Thoracic aorta (tissue), 2 donors: ENCODE measurements at places on chromosomes 13 and 19. TPM values are rescaled to one million over a fixed set of nuclear protein-coding genes. Genes with fewer than 3 reads are reported as not detected.

DNA sequence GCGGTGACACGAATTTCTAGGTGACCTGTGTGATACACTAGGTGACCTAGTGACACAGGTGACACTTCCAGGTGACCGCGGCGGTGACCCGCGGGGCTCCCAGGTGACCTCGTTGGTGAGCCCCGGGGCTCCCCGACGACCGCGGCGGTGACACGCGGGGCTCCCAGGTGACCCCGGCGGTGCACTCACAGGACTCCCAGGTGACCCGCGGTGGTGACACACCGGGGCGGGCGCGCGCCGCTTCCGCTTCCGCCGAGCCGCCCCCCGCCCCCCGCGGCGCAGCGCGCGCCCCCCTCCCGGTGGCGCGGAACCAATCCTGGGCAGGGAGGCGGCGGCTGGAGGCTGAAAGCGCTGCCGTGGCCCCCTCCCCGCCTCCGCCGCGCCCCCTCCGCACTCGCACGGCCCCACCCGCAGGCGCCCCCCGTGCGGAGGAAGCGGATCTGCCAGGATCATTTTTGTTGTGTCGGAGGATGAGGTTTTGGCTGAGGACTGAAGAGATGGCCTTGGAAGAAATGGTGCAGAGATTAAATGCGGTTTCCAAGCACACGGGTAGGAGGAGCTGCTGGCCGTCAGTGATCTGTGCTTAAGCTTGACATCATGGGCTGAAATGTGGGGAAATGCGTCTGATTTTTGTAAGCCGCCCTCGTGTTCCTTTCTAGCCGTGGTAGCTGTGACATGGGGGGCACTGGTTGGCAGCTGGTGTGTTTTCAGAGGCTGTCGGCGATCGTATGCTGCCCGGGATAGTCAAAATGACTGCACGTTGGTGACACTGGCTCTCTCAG lies at the start of gene MCF2L:
Gene MCF2L, plus strand, starts transcription at position 305 of the 782 bp plus-strand sequence. Its CDS starts 166 bp downstream, at position 471.
- DNase-seq: no peak
- peaks cover 19% of the 10 kb centered on the region for H3K4me1 ChIP-seq
- peaks cover 8% of the 10 kb centered on the region for H3K27me3 ChIP-seq
- H3K27ac ChIP-seq: no peak within 1 kb of the TSS

The PSG7 gene
- total RNA-seq: not detected

DNA sequence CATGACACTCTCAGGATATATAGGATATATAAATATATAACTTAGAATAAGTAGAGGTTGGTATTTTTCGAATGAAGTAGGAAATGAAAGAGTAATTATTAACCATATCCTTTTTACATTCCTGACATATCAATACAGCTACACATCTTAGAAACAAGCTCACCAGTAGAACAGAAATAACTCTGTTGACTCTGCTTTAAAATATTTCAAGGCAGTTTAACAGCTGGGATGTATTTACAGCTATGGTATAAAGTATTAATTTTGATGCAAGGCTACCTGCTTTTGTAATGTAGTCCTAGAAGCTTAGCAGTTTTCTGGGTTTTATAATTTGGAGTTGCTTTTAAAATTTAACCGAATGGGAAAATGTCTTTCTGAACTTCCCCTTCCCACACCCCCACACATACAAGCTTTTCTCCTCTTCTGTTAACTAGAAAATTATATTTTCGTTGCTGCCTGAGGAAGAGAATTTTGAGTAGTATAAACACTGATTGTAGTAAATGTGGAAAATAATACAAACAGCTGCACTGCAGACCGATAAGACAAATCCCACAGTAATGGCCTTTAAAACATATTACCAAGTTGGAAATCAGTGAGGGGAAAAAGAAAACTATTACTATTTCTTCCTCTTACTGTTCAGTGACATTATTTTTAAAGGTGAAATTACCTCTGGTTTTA lies 147.7 kb downstream of the GGACT start:
- peak overlapping the region; percentile 19 for H3K27ac ChIP-seq
- DNase-seq: no peak
- peaks cover 21% of the 10 kb centered on the region for H3K4me1 ChIP-seq
- no peaks in the 10 kb centered on the region for H3K36me3 ChIP-seq
- no peak overlapping the region for H3K4me3 ChIP-seq
- no peaks in the 10 kb centered on the region for H3K27me3 ChIP-seq

DNA sequence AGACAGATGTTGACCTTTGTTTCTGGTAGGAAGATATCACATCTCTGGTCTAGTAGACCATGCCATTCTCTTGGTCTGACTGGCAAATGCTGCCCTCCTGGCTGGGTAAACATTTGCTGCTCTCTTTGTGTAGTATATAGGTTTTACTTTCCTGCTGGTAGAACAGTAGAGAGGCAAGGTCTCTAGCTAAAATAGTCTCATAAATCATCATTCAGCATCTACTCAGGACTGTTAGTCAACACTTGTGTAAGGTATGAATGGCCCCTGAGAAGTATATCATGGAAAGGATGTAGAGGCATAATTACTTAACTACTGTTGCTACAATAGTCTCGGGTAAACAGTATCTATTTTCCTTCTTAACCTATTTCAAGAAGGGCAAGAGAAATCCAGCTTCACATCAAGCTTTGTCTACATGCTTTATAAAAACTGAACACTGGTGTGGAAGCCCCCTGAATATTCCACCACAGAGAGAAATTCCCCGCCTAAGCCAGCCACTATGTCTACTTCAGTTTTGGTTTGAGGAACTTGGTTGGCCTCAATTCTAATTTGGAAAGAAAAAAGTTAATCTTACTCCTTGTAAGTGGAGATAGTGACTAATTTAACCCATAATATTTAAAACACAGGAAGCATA lies 18.4 kb upstream of the MYCBP2 start:
- H3K36me3 ChIP-seq: no peaks in the 10 kb centered on the region
- H3K27me3 ChIP-seq: no peaks in the 10 kb centered on the region
- H3K4me3 ChIP-seq: no peak overlapping the region
- DNase-seq: no peak
- H3K4me1 ChIP-seq: no peaks in the 10 kb centered on the region
- no peak overlapping the region for H3K27ac ChIP-seq
